LHCN-M2 (cell line): ENCODE measurements at places on chromosomes 13 and 19. TPM values are rescaled to one million over a fixed set of nuclear protein-coding genes. Genes with fewer than 3 reads are reported as not detected.
A peak's percentile ranks its signal among the peaks of the same experiment; 100 is the strongest.

Gene KIR3DL2
- total RNA-seq = not detected in 2 replicates

Gene FNDC3A
- total RNA-seq = 60.8 and 70.7 TPM in 2 replicates

Gene C5AR1
- total RNA-seq = not detected in 2 replicates

- DNase-seq = no peak
Observed at GRCh38 chr19:23401086-23401610, 5.9 kb upstream of the ZNF91 start.

Gene ZNF737
- 12.7 and 13.3 TPM in 2 replicates for total RNA-seq

- no peak for DNase-seq
Observed at GRCh38 chr19:41341669-41342490, 11.8 kb downstream of the TGFB1 start.

- DNase-seq = no peak
Observed at GRCh38 chr19:3985643-3986259, 488 bp upstream of the EEF2 start.

- no peak for DNase-seq
Observed at GRCh38 chr19:40200341-40201099, 9.3 kb downstream of the MAP3K10 start.

DNA sequence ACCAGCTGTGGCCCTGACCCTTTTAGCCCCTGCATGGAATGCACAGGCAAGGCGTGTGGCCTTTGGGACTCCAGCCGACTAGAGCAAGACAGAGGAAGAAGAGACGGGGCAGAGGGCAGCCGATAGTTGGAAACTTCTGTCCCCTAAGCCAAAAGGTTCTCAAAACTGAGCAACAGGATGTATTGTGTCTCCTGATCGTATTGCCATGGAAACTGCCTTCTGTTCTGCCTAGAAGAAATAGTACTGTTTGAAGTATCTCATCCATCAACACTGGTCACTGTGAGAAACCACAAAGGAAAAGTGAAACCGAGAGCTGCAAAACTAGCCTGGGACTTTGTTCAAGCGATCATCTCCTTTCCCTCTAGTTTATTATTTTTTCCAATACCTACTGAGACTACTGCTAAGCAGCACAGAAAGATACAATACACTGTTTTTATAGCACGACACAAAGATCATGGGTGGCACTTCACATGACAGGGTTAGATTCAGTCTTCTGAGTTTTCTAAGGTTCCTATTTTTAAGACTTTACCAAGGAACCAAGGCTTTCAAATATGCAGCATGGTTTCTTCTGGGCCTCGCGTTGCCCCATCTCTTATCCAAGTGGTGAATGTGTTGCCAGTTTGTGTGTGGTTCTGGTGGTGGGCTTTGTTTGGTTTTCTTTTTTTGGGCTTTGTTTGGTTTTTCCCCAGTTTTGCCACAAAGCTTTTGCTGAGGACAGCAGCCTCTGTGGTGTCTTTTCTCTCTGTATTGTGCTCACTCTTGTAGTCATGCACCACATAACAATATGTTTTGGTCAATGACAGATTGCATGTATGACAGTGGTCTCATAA lies 49.3 kb upstream of the GPR183 start:
- DNase-seq = peak; percentile 79

Gene PTH2
- total RNA-seq = not detected in 2 replicates

Gene ZNF816
- 9.9 and 11.2 TPM in 2 replicates for total RNA-seq

DNA sequence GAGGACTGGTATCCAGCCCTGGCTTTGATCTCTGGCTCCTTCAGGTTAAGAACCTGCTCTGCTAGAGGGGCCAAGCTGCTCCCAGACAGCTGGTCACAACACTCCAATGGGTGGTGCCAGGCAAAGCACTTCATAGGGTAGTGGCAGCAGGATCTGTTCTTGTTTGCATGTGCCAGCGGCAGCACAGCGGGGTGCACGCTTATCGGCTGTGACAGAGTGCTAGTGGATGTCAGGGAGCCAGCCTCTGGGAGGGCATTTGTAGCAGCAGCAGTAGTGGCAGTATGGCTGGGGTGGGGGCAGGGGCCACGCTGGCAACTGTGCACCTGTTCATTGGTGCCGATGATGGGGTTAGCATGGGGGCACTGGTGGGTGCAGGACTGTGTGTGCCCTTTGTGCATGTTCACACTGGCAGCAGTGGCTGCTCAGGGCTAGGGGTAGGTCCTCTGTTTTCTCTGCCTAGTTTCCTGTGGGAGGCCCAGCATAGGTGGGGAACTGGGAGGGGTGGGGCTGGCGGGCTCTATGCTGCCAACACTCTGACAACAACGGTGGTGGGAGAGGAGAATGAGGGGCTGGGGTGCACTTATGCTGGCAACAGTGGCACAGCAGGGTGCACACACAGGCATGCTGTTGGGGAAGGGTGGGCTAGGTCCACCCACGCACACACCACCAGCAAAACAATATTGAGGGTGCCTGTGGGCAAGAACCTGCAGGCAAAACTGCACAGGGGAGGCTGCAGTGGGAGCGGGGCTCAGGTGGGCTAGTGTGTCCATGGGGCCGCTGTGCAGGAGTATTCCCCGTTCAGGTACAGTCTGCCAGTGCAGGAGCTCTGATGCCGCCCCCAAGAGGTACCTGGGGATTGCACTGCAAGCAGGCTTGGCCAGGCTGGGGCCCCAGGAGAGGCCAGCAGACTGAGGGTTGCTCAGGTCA lies 19.3 kb downstream of the AP1M1 start:
- no peak for DNase-seq

- no peak for DNase-seq
Observed at GRCh38 chr13:65188721-65189120, 2041.4 kb downstream of the PCDH9 start.

Gene ZNF560
- not detected in 2 replicates for total RNA-seq

Gene SOX1
- total RNA-seq = not detected in 2 replicates

Gene GZMM
- 1.7 TPM in 1 of 2 replicates, not detected in the other for total RNA-seq

GRCh38 chr19:52274191-52274590 lies 4.8 kb downstream of the ZNF766 start:
- DNase-seq = no peak

- no peak for DNase-seq
Observed at GRCh38 chr19:1715540-1715939, 37.8 kb upstream of the ONECUT3 start.

Gene PODNL1
- 2.1 and 5.2 TPM in 2 replicates for total RNA-seq

GRCh38 chr19:14525729-14526128 lies 3.7 kb upstream of the TECR start:
- no peak for DNase-seq

Gene ZSCAN4
- 0.11 TPM in 1 of 2 replicates, not detected in the other for total RNA-seq

DNA sequence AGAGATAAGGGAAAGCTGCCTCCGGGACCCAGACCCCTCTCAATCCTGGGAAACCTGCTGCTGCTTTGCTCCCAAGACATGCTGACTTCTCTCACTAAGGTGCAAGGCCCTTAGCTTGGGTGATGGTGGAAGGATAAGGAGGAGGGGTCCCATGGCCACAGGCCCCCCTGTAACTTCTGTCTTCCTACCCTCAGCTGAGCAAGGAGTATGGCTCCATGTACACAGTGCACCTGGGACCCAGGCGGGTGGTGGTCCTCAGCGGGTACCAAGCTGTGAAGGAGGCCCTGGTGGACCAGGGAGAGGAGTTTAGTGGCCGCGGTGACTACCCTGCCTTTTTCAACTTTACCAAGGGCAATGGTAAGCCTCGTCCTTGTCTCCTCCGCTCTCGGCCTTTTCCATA lies 2.0 kb downstream of the CYP2F1 start:
- DNase-seq = no peak

- DNase-seq = no peak
Observed at GRCh38 chr19:6150289-6150688, 14.8 kb downstream of the ACSBG2 start.

Gene SLITRK1
- total RNA-seq = 0.06 TPM in 2 replicates

Gene TSSK6
- total RNA-seq = 2.4 TPM in 2 replicates

DNA sequence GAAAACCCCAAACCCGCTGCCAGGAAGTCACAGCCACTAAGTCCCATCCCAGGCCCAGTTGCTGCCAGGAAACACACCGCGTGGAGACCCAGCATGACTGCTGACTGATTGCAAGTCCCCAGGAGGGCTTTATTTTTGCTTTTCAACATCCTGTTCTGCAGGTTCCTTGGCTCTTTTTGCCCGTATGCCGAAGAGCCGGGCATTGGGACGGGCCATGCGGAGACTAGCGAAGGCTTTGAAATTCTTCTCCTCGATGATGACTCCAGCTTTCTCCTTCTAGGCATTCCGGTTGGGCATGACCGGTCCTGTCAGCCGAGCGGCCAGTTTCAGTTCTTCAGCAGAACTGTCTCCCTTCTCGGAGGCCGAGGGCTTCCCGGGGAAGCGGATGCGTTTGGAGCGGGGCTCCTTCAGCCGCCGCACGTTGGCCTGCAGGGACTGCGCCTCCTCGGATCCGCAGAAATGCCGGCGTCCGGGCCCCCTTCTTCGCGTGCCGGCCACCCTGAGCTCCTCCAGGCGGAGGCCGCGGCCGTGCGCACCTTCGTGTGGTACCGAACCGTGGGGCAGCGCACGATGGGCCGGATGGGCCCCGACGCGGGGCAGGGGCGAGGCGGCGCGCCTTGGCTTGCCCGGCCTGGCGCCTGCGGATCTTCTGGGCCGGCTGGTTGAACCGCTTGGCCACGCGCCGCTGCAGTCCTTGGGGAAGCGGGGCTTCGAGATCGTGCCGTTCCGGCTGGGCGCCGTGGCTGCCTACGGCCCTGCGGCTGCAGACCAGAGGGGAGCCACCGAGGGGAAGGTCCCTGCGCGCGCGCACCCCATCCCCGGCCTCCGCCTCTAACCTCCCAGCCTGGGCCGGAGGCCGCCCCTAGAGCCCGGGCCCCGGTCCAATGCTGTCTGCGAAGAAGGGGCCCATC lies 15.2 kb downstream of the ZSCAN5C start:
- DNase-seq = peak; percentile 4

DNA sequence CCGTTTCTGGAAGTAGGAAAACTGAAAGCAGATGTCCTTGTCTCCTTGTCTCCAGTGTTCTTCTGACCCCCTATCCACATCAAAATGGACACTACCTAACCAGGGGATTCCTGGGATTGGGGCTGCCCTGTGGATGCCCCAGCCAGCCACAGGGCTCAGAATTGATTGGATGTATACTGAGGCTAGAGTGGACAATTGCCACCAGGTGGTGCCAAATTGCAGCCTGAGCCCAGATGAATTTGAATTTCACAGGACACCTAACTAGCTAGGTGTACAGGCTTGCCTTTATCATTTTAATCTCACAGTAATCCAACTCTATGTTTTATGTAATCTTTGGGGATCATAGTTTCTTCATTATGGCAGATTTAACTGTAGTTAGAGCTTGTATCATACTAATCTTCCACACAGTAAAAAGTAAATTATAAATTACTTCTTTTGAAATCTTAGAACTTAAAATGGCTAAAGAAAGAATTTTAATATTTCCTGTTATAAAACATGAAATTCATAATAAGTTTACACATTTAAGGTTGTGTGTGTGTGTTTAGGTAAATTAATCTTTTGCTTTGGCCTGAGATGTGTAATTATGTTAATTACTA lies 58.0 kb downstream of the PIBF1 start:
- peak; percentile 41 for DNase-seq

DNA sequence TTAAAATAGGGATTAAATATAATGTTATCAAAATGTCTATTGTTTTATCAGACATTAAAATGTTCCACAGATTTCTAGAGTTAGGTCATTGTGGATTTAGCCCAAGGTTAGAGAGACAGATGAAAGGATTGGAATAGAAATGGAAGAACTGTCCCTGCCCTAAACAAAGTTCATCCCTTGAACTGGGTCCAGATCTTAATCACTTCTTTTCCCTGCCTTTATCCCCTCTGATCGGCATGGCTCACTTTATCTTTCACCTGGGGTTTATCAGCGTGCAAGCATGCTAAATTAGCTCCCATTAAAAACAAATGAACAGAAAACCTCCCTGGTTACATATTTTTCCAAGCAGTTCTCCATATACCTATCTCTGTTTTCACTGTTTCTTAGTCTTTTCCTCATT lies 23.4 kb upstream of the ARGLU1 start:
- no peak for DNase-seq

- DNase-seq = peak; percentile 79
Observed at GRCh38 chr19:41957838-41958366, 1.2 kb downstream of the RABAC1 start.

GRCh38 chr13:51697181-51697580 lies 106.8 kb downstream of the DHRS12 start:
- DNase-seq = peak; percentile 65
